ENCODE measurements at places on chromosomes 16 and 17.

- no peak for DNase-seq
Observed at GRCh38 chr17:42230225-42230624, 35.9 kb upstream of the GHDC start.

DNA sequence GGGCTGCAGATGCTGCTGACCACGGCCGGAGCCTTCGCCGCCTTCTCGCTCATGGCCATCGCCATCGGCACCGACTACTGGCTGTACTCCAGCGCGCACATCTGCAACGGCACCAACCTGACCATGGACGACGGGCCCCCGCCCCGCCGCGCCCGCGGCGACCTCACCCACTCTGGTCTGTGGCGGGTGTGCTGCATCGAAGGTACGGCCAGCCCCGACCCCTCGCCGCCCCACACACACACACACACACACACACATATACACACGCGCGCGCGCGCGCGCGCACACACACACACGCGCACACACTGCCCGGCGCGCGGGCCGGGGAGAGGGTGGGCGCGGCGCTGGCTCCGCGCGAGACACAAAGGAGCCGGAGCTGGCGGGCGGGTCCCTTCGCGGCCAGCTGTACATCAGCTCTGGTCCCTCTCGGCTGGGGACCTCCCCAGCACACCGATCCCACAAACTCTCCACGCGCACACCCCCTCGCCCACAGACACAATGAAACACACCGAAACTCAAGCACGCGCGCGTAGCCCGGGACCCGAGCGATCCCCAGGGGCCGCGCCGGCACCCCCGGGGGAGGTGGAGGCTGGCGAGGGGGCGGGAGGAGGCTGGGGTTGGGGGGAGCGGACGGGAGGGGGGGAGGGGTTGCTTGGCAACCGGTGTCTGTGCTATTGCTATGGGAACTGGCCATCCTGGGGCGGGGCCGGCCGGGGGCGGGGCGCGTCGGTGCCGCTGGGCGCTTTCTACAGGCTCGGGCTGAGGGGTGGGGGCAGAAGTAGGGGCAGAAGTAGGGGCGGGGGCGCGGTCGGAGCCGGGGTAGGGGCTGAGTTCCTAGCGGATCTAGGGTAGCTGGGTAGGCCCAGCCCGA is 658 bp downstream of the CACNG4 start:
- DNase-seq, result no peak

GRCh38 chr17:69367298-69367697 is 40.4 kb upstream of the ABCA5 start:
- no peak for DNase-seq

- no peak for DNase-seq
Observed at GRCh38 chr17:50905460-50905803, 39.3 kb upstream of the TOB1 start.

DNA sequence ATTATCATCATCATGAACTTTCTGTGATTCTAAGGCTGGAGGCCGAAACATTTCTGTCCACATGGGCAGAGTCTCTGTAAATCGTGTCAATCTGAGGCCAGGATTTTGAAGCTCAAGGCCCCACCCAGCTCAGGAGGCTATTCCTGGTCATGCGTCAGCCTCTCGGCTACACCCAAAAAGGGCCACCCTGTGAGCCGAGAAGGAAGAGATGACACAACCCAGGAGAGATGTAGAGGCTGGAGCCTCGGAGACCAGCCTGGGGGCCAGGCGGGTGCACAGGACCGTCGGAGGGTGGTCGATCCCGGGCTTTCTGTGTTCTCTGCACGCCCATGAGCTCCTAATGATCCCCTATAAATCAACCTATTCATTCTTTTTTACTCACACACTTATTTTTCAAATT is 1.1 kb upstream of the CACNG1 start:
- DNase-seq, result no peak

DNA sequence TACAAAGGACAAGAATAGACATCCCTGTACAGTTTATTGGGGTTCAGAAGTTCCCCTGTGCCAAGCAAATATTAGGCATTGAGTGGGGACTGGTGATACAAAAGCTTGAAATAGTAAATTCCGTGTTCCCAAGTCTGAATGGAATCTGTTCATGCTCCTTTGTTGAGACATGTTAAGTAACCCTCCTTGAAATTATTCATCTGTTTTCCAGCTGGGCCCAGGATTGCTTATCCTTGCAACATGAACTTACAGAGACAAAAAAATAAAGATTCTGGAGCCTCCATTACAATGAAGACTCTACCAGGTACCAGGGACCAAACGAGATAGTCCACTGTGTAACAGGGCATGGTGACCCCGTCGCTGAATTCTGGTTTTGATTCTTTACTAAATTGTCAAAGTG is 6.1 kb upstream of the CCL8 start:
- DNase-seq, result no peak

DNA sequence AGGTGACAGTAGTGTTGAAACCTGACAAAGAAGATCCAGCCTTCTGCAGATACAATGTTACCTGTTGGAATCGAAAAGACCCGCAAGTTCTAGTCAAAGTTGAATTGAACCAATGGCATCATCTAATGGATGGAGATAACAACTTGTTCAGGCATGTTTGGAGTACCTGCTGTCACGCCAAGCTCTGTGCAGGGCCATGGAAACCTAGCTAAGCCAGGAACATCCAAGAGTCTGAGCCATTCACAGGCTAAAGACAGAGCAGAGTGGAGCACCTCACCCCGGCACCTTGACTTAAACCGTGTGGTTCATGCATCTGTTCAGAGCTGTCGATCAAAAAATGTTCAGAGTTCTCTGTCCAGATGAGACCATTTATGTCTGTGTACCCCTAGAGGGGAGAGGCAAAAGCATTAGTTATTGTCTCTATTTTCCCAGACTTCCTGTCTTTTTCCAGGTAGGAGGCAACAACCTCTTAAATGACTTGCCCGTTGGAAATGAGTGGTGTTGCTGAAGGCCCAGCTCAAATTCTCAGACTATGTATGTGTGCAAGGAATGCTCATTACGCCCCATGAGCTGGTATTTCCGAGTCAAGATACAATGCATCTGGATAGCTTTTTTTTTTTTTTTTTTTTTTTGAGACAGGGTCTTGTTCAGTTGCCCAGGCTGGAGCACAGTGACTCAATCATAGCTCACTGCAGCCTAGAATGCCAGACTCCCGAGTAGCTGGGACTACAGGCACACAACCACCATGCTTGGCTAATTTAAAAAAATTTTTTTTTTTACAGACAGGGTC is 44.9 kb upstream of the XYLT1 start:
- peak; percentile 42 for DNase-seq

GRCh38 chr16:68972013-68972412 is 128.7 kb downstream of the TANGO6 start:
- no peak for DNase-seq

GRCh38 chr16:5885521-5885920 is 787.9 kb upstream of the EEF2KMT start:
- no peak for DNase-seq

- no peak for DNase-seq
Observed at GRCh38 chr17:56440419-56440818, 153.1 kb upstream of the NOG start.

- no peak for DNase-seq
Observed at GRCh38 chr17:66649818-66650543, 184.9 kb upstream of the CACNG5 start.

- no peak for DNase-seq
Observed at GRCh38 chr16:74745926-74746325, 28.7 kb downstream of the FA2H start.

- no peak for DNase-seq
Observed at GRCh38 chr16:11677959-11678881, 10.0 kb downstream of the SNN start.

DNA sequence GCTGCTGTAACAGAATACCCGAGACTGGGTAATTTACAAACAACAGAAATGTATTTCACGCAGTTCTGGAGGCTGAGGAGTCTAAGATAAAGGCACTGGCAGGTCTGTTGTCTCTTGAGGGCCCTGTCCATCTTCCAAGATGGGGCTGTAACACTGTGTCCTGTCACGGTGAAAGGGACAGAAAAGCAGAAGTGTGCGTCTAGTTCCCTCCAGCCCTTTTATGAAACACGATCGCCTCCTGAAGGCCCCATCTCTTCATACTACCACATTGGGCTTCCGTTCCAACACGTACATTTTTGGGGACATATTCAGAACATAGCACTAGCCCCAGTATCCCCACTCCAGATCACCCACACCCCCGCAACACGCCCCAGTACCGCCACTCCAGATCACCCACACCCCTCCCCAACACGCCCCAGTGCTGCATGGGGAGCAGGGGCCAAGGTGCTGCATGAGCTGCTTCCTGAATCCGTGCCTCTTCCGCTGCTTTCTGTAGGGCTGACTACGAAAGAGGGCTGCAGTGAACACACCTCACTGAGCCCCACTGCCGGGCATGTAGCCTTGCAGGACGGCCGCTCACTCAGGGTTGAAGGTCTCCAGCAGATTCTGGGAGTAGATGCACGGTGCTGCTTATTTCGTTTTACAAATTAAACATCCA is 91.9 kb downstream of the RPTOR start:
- DNase-seq, result no peak

GRCh38 chr16:85541980-85542900 is 70.9 kb upstream of the GSE1 start:
- DNase-seq, result no peak

- no peak for DNase-seq
Observed at GRCh38 chr16:80985611-80986010, 21.1 kb downstream of the CMC2 start.

- no peak for DNase-seq
Observed at GRCh38 chr16:3638916-3639644, 15.4 kb upstream of the DNASE1 start.

- DNase-seq, result no peak
Observed at GRCh38 chr17:51434434-51435170, 174.3 kb downstream of the UTP18 start.

DNA sequence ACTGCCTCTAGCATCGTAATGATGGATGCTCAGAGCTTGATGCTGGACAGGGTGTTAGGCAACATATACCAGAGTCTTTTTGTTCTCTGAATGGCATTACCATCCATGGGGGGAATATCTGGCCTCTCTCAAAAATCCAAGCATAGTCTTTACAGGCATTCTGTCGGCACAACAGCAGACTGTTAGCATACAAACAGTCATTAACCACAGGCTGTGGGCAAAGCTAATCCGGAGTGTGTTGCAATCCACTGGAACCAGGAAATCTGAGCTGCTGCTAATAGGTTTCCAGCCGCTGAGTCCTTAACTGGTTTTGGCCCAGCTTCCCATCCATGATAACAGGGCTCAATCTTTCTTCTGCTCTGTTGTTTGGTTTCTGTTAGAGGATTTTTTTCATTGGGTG is 371.9 kb downstream of the HS3ST3B1 start:
- no peak for DNase-seq

GRCh38 chr17:45406107-45406506 is 26.6 kb downstream of the ARHGAP27 start:
- DNase-seq, result no peak

- DNase-seq, result no peak
Observed at GRCh38 chr16:27324851-27325301, 11.1 kb downstream of the IL4R start.

- peak; percentile 89 for DNase-seq
Observed at GRCh38 chr16:67833415-67834241, 8.5 kb upstream of the THAP11 start.

DNA sequence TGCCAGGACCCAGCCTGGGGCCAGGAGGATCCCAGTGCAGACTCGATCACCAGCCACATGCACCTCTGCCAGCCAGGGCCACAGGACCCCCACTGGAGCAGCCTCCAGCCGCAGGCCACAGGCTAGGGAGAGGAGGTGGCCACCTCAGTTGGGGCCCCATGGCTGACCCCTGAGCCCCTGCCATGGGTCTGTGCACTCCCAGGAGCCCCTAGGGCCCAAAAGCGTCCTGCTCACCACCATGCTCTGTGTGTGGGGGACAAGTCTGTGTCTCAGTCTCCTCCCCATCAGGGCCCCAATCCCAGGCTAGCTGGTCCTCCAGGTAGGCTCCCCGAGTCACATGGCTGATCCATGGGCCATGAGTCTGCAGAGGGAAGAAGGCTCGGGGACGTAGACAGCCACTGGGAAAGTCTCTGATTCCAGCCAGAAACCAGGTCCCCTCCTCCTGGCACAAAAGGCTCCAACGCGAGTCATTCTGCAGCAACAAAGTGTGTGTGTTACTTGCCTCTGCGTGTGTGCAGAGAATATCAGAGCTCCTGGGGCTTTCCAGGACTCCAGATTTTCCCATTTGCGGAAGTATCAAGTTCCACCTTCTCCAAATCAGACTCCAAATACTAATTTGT is 6.1 kb upstream of the PRSS8 start:
- DNase-seq, result no peak

- no peak for DNase-seq
Observed at GRCh38 chr17:72385475-72385874, 264.7 kb downstream of the SOX9 start.

DNA sequence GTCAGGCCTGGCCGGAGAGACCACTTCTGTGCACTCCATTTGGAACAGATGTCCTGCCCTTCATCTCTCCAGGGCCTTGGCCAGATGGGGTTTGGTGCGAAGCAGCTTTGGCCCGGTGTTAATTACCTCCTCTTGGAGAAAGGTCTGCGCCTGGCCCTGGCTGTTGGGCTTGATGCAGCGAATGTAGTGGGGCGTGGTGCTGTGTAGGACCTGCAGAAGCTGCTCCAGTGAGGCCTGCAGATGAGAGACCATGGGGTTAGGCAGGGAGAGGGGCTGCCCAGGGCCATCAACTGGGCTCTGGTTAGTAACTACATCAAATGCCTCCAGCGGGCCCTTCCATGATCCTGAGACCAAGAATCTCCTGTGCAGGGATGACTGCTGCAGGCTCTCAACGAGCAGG is 18.7 kb downstream of the ZNHIT3 start:
- DNase-seq, result no peak

DNA sequence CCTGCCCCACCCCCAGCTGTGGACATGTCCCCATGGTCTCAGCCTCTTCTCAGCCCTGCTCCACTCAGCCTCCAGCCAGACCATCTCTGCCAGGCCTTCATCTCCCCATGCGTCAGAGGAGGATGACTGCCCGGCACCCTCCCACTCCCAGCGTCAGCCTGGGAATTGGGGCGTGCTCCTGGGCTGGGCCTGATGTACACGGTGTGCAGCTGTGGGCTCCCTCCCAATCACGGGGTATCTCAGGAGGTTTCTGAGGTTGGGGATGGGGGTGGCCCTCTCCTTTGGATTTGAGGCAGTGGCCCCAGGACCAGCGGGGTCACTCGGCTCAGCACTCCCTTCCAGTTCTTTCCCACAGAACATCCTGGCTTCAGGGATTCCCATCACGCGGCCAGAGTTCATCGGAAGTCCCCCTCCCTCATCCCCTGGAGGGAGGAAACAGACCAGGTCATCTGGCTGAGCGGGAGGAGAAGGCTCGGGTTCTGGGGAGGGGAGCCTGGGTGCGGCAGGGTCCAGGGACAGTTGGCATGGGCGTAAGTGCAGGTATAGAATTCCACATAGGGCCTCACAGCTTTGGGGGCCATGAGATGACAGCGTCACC is 36.9 kb downstream of the SOCS3 start:
- DNase-seq, result no peak
